ENCODE measurements at places on chromosomes 1 and 21. TPM values are rescaled to one million over a fixed set of nuclear protein-coding genes. Genes with fewer than 3 reads are reported as not detected.

The MYBPH gene
- total RNA-seq: not detected

DNA sequence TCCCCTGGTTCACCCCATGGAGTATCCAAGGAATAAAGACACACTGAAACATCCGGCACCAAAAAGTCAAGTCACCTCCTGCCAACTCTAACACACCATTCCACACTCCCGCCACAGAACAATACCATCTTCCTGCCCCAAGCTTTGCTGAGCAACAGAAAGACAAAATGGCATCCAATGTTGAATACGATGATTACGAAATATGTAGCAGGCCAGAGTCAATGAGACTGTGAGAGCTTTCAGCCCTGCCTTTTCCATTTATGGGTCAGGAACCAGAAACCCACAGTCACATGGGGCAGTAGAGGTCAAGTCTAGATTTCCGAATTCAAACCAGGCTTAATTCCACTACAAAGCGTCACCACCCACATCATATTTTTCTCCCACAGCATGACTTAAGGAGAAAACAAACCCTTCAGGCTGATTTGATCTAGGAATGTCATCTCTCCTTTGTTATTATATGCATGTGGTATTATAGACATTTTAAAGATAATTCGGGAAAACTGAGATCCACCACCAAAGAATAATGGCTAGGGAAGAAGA lies 249.8 kb downstream of the SETD4 start:
- no peak for DNase-seq

DNA sequence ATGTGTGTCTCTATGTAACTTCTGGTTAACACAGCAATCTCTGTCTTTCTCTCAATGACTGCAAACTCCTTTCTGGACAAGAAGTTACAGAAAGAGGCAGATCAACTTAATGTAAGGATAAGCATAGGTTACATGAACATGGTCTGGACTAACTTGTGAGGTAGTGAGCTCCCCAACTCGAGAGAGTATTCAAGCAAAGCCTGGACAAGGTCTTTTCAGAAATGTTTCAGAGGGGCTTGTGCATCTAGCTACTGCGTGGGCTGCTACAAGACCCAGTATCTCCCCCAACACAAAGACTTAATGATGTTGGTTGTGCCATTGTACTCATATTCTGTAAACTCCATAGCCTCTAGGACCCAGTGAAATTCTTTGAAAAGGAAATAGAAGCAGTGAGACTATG lies 23.5 kb upstream of the CLSTN1 start:
- DNase-seq: no peak

DNA sequence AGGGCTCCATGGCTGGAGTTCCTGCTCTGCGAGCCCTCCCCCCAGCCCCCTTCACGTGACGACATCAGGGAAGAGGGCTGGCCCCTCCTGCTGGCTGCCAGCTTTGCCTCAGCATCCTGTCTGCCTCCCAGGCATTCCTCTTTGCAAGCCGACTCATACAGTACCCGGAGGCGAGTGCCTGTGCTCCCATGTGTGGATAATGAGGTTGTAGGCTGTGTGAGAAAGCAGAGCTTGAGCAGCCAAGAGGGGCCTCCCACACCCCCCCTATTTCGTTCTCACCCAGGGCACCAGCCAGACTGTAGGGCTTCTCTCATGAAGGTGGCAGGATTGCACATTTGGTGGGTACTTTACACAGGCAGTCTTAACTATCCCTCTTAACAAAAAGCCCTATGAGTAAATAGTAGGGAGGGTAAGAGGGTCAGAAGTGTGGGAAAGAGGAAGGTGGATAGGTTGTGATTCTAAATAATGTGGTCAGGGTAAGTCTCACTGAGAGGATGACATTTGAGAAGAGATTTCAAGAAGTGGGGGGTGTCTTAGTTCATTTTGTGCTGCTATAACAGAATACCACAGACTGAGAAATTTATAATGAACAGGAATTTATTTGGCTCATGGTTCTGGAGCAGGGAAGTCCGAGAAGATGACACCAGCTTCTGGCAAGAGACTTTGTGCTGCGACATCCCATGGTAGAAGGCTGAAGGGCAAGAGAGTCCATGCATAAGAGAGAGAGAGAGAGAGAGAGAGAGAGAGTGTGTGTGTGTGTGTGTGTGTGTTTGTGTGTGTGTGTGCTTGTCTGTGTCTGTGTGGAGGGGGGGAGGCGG lies 113.5 kb downstream of the OMA1 start:
- no peak for DNase-seq

- no peak for DNase-seq
Observed at GRCh38 chr1:219302697-219303096, 129.0 kb downstream of the LYPLAL1 start.

DNA sequence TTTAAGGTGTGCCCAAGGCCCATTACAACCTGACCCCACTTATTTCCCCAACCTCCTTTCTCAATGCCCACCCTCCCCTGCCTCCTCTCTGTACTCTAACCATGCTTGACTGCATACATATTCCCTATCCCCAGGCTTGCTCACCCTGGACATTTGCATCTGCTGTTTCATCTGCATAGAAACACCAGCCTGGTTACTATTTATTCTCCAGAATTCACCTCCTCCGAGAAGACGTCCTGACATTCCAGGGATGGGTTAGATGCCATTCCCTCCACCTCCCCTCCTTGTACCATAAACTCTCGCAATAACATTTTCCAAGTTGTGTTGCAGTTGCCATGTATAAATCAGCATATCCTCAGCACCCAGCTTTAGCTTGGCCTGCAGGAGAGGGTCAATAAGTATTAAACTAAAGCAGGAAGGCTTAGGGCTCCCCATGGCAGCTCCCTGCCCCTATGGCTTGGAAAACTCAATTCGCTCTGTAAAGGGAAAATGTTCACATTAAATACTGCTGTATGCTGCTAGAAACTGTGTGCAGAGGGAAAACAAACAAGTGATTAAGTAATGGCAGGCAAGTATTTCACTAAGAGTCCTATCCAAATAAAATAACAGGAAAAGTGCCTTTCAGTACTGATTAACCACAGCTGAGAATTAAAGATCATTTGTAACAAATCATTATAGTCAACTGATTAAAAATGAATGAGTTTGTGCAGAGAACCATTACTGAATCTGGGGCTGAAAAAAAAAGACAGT lies 202.3 kb downstream of the TNR start:
- no peak for DNase-seq

- DNase-seq: no peak
Observed at GRCh38 chr1:222421380-222421779, 126.5 kb downstream of the HHIPL2 start.

DNA sequence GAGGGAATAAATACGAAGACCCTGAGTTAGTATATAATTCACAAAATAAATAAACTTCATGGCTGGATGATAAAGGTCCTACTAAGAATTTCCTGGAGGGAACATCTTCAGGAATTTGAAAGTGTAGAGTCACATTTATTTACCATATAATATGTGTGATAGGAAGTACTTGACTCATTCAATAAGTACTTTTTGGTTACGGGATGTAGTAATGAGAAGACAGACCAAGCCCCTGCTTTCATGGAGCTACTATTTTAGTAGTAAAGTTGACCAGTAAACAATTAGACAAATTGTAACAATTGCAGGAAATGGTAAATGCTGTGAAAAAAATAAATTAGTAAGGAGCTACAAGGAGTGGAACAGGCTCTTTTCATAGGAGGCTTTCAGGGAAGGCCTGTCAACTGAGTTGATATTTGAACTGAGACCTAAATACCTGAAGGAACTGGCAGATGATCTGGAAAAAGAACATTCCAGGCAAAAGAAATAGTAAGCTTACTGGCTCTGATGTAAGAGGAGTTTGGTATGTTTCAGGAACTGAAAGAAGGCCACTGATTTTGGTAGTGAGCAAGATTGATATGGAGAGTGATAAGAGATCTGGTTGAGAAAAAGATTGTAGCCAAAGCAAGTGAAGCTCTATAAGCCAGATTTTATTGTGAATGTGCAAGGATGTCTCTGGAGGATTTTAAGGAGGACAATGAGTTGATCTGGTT lies 36.2 kb downstream of the CAMSAP2 start:
- no peak for DNase-seq

DNA sequence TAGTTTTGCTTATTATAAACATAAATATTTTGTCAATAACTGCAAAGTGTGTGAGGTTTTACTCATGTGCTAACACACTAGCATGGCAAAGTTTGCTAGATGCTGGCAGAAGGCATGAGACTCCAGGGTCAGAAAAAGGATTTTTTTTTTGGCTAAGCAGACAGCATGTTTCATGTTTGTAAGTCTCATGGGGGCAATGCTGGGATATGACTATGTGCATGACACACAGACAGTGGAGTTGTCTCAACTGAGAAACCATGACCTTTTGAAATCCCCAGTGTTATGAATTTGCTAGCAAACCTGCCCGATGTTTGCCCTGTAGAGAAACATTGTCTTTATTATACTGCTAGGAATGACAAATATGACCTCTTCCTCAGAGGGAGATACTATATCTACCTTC lies 448.2 kb downstream of the BRINP3 start:
- DNase-seq: no peak

GRCh38 chr1:6086358-6086757 lies 40.7 kb downstream of the KCNAB2 start:
- no peak for DNase-seq

DNA sequence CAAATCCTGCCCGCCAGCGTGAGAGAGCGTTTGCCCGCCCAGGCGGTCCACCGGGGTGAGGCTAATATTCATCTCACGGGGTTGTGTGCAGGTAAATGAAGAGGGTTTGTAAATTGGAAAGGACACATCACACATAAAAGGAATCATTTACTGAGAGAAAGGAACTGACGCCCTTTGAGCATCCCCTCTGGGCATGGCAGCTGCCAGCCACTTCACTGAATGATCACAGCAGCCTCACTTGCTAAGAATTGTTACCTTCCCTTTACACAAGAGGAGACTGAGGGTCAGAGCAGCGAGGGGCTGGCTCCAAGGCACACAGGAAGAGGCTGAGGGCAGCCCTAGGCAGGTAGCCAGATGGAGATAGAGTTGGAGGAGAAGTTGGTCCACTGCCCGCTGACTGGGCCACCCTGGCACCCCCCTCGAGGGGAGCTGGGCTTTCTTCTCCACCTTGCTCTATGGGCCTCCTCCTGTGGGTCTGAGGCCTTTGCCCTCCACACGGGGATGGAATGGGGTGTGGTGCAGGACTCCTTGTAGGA lies 96.0 kb downstream of the FOXD2 start:
- no peak for DNase-seq

DNA sequence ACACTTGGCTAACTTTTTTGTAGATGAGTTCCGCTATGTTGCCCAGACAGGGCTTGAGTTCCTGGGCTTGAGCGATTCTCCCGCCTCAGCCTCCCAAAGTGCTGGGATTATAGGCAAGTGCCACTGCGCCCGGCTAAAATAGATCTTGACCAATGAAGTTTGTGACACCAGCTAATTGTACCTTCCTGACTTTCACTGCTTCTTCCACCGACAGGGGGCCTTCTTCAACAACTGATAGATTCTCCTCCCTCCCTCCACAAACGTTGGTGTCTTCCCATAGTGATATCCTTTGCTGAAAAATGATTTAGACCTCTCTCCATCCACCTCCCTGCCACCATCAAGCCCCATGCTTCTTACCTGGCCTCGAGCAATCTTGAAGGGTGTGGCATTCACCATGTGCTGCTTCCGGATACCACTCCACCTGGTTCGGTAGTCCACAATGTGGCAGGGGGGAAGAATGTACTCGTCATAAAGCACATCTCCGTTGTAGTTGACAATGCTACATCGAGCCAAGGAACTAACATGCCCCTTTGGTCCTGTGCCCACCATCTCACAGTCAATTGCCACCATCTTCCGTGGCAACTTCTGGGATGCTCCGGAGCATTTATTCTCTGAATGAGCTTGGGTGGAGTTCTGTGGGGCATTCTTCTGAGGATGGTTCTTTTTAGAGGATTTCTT lies 1.6 kb upstream of the METTL25B start:
- DNase-seq: peak; percentile 45

DNA sequence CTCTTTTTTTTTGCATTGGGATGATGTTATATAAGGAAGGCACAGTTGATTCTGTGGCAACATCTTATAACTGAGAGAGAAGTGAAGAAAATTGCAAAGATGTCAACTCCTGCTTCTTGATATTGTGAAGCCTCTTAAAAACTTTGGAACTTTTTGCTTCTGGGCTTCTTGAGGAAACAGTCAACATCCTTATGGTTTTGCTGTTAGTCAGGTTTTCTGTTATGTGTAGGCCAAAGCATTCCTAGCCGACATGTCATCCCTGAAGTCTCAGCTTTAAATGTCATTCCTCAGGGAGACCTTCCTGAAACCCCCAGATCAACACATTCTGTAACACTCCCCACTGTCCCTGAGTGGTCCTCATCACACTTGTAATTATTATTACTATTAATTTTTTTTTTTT lies 12.6 kb downstream of the FALEC start:
- no peak for DNase-seq

The GNAT2 gene
- total RNA-seq: not detected

GRCh38 chr1:6028042-6028850 lies 17.4 kb upstream of the KCNAB2 start:
- DNase-seq: no peak

DNA sequence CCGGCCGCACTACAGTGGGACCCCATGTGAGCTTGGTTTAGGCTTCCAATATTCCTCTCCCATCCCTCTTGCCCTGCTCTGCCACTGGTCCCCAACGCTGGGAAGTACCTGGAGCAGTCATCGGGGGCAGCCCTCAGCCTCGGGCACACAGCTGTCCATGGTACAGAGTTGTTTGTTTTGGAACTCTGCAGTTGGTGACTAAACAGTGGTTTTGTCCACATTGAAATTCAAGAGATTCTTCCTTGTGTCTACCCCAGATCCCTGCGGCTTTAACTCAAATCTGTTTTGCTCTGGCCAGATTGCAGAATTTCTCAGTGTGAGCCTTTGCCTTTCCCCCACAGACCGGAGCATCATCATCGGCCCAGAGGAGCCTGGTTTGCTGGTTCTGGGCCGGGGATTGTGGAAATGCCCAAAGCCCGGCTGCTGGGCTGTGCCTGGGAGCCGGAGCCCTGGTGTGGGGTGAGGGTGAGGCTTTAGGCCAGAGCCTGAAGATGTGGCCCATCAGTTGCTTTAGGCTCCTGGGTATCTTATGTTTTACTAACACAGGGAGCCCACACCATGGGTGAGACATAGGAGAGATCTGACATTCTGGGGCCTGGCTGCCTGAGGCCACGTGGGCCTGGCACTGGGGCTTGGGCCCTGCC lies 93.2 kb downstream of the ARHGEF10L start:
- no peak for DNase-seq

The TXNIP gene
- 1,925 TPM for total RNA-seq

- DNase-seq: no peak
Observed at GRCh38 chr1:58573705-58574591, 3.1 kb downstream of the TACSTD2 start.

- no peak for DNase-seq
Observed at GRCh38 chr1:231799363-231799986, 172.9 kb downstream of the DISC1 start.

DNA sequence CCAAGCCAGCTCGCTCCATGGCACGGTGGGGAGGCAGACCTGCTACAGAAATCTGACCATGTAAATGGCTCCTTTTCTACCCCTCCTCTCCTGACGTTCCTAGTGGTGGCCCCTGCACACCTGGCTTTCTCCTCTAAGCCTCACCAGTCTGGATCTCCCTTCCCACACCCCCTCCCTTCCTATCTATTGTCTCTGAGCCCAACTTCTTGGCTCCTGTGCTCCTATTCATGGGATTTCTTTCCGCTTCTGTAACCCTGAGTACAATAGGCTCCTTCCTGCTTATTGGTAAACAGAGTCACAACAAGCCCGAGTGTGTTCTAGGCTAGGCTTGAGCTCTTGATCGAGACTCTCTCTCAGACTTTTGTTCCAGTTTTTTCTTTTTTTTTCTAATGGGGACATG lies 17.6 kb downstream of the OPTC start:
- DNase-seq: no peak

- DNase-seq: no peak
Observed at GRCh38 chr21:41043014-41043413, 124.9 kb upstream of the BACE2 start.

GRCh38 chr21:41422546-41423304 lies 3.3 kb upstream of the MX1 start:
- no peak for DNase-seq

The SMPDL3B gene
- not detected for total RNA-seq

The SPRR2G gene
- not detected for total RNA-seq

The C21orf58 gene
- 0.95 TPM for total RNA-seq

Data from heart left ventricle (tissue), 16 donors.